IPS DF 6.9 (cell line): ENCODE measurements at places on chromosomes 7 and 10.

DNA sequence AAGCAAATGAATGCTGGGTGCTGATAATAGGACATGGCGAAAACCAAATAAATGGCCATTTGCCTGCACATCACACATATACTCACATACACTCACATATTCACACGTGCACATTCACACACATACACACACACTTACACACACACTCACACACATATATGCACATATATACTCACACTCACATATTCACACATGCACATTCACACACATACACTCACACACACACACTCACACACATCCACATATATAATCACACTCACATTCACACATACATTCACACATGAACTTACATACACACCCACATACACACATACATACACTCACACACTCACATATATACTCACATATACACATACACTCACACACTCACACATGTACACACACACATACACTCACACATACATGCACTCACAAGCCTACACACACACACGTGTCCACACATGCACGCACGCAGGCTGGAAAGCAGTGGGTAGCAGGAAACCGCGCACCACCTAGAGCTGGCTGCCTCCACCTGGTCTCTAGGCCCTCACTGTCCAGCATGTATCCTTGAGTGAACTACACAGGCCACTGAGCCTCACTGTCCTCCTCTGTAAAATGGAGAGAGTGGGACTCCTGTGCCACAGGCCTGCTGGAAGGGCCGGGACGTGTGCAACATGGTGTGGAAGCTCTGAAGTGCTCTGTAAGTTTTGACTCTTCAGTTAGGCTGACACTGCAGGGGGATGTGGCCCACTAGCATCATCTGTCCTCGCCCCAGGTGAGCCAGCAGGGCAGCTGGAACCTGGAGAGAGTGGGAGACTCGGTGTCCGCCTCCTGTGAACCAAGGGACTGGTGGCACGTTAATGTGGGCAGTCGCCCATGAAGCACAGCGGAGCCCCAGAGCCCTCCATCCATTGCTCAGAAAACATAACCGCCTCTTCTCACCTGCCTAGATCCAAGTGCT lies 14.9 kb downstream of the TMEM72 start:
- no peak for DNase-seq

DNA sequence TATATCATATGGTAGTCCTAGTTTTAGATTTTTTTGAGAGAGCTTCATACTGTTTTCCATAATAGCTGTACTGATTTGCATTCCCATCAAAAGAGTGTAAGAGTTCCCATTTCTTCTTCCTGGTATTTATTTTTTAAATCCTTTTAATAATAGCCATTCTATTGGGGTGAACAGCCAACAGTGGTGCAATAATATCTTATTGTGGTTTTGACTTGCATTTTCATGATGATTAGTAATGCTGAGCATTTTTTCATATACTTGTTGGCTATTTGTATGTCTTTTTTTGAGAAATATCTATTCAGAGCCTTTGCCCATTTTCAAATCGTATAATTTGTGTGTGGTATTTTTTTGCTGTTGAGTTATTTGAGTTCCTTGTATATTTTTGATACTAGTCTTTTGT lies 167.4 kb downstream of the FZD1 start:
- no peak for DNase-seq

GRCh38 chr10:110008518-110009339 lies 945 bp downstream of the ADD3 start:
- DNase-seq, result no peak

- DNase-seq, result no peak
Observed at GRCh38 chr7:94335586-94335985, 59.1 kb upstream of the COL1A2 start.

DNA sequence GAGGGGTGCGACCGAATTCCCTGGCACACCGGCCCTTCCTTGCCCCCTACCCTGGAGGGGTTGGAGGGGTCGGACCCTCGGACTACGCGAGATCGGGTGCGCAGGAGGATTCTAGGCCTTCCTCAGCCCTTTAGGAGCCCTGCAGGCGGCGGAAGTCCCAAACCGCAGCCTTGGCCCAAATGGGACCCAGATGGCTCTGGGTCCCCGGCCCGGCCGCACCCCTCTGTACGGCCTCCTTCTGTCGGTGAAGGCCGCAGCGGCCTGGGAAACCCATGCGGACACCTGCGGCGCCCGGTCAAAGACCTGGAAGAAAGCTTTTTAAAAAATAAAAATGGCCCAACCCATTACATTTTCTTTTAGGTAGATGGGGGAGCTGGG lies 2.4 kb upstream of the VAX1 start:
- DNase-seq, result no peak

DNA sequence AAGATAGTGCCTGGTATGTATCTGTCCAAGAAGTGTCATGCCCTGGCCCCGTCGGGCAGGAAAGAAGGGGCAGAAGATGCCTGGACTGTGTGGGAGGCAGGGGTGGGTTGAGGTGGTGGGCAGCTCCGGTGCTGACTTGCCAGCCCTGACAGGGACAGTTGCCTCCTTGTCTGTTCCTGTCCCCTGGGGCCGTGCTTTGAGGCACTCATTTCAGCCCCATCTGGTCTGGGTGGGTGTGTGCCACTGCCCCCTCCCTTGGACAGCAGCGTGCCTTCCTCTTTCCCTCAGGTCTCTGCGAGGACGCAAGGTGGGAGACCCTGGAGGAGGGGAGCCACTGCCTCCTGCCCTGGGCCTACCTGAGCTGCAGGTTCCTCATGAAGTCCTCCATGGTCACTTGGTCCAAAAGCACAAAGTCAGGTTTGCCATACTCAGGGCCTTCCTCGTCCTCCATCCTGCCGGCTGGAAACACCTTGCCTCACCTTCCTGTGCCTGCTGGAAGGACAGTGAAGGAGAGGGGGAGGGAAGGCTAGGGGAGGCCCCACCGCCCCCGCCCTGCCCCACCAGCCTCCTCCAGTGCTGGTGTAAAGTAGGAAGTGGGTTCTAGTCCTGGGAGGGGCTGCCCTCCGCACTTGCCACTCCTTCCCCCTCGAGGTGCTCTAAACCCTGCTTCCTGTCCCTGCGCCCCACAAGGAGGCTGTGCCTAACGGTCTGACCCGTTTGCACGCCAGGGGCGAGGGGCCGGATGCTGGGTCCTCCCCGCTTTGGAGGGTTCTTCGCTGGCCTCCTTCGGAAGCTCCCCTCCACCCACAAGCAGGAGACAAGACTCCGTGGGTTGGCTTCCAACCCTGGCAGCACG lies at the start of gene MYO1G:
MYO1G (minus strand) TSS at position 505 of the 856 bp plus-strand sequence; CDS start at position 451, 54 bp downstream.
- DNase-seq, result no peak

- DNase-seq, result no peak
Observed at GRCh38 chr7:122864838-122865237, 21.4 kb downstream of the CADPS2 start.

DNA sequence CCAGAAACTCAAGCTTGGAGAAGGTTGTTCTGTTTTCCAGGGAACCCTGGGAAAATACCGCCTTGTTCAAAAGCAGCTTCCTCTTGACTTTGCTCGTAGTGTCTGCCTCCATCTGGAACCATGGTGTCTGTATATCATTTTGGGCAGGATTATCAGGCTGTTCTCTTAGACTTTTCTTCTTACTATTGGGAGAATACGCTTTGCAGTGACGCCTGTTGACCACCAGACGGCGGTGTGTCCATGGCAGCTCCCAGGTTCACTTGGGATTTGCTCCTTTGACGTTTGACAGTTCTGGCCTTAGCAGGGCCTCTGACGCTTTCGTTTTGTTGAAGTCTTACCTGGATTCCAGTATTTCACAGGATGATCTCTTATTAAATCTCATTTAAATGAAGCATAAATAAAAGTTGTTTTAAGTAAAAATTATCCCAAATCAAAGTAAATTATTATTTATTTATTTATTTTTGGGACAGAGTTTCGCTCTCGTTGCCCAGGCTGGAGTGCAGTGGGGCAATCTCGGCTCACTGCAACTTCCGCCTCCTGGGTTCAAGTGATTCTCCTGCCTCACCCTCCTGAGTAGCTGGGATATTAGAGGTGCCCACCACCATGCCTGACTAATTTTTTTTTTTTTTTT lies 41.8 kb upstream of the GJD4 start:
- peak; percentile 66 for DNase-seq
